Cortex of kidney (tissue), 1 donor: ENCODE measurements at places on chromosomes 1 and 21.

GRCh38 chr1:29878501-29878900, 642.2 kb downstream of the PTPRU start:
- no peak for DNase-seq

DNA sequence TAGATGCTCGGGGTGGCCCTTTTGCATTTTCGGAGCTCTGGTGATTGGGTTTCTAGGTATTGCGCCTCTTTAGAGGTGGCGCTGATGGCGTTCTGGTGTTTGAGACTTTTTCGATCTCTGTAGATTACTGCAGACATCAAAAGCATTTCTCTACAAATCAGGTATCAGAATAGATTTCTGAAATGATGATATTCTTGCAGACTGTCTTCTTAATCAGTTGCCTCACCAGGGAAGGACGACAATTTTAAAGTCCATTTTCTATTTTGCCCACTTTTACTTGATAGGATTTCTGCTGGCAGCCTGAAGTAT, 65.2 kb upstream of the VAMP3 start:
- DNase-seq: no peak

GRCh38 chr1:33088119-33088906, 7.4 kb downstream of the AZIN2 start:
- no peak for DNase-seq

DNA sequence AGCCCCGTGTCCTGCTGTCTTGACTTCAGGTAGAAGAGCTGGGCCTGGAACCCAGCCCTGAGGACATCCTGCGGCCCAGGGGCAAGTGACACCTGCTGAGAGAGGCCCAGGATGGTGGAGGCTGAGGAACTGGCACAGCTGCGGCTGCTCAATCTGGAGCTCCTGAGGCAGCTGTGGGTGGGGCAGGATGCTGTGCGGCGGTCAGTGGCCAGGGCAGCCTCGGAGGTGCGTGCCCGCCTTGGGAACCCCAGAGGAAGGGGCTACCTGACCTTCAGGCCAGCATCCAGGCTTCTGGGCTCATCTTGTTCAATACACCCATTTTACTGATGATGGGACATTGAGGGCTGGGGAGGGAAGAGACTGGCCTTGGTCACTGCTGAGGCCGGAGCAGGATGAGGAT, 2.3 kb downstream of the MIIP start:
- DNase-seq: no peak

- no peak for DNase-seq
These were observed 23.6 kb upstream of the EPS8L3 start for GRCh38 chr1:109787211-109787844.

DNA sequence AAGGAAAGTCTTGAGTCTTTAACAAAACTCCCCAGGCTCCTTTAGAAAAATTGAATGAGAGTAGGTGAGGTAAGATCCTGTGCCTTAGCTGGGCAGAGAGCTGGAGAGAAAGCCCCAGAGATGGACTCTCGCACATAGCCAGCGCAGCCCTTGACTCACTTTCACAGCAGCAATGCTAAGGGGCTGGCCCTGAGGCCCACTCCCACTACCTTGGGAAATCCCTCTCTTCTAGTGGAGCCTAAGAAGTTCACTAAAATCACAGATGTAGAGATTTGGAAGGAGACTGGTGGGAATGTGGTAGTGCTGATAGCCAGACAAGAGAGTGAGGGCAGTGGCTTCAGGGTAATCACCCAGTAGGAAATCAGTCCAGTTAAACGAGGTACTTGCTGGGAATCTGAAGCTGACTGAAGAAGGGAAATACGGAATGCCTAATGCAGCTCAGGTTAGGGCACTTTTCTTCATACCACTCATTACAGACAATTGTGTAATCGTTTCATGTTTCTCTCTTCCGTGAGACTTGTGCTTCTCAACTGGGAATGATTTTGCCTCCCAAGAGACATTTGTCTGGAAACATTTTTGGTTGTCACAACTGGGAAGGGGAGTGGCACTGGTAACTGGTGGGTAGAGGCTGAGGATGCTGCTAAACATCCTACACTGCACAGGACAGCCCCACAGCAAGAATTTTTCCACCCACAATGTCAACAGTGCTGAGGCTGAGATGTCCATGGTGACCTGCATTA, 42.4 kb upstream of the LRRC8C start:
- DNase-seq: no peak

GRCh38 chr1:239657291-239657690, 270.9 kb downstream of the CHRM3 start:
- no peak for DNase-seq

DNA sequence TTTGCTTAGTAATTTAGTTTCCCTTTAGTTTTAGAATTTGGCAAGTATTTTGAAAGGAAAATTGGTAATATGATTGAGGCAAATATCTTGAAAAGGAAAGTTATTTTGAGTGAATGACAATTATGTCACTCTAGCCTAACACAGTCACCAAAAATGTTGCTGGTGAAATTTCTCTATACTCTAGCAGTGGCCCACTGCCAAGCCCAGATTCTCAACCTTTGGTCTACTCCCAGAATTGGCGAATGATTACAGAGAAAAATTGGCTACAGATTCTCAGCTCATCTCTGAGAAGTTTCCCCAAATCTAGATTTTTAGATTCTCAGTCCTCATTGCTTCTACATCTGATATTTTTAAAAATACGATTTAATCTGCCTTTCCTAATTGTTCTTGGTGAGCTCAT, 84.9 kb downstream of the PIGK start:
- DNase-seq: no peak

- DNase-seq: no peak
These were observed 124.2 kb upstream of the L1TD1 start for GRCh38 chr1:62070384-62071011.

GRCh38 chr21:41364308-41364707, 2.5 kb downstream of the MX2 start:
- no peak for DNase-seq

DNA sequence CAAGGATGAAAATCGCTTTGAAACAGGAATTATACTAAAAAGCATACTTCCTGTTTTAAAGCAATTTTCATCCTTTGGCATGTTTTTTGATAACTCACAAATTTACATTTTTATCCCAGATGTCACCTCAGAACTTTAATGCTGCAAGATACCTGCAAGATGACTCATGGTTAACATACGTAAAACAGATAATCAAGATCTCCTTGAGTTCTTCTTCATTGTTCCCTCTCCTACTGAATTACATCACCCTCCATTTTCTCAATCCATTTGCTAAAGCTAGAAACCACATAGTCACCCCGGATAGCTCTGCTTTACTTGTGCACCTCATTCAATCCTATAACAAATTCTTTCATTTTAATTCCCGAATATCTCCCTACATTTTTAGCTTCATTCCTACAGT, 1114.2 kb downstream of the PLA2G4A start:
- DNase-seq: no peak

DNA sequence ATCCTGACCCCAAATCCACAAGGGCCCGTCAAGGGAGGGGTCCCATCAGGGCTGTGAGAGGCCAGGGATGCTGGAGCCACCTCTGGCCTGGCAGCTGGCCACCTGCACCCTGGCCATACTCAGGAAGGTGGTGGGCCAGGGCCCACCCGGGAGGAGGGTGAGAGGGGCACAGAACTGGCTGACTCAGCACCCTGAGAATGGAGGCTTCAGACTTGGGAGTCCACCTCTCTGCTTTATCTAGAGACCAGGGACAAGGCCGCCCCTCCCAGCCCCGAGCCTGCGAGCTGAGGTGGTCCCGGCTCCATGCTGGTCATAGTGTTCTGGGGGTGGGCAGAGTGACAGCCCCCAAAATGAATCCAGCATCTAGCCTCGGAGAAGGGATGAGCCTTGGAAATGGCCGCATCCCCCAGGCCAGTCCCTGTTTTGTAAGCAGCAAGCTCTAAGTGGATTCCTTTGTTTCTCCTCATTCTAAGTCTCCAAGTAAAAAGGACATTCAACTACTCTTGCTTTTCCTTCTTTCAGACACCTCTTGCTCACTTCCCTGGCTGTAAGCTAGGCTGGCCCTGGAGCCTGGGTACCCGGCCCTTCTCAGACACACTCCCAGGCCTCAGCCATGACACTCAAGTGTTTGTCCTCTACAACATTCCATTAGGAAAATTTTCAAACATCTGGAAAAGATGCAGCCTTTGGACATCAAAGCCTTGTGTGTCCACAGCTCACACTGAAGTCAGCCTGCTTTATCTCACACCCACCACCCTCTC, 12.3 kb downstream of the WNT3A start:
- DNase-seq: no peak

GRCh38 chr1:204545881-204546280, 29.7 kb downstream of the MDM4 start:
- DNase-seq: no peak

DNA sequence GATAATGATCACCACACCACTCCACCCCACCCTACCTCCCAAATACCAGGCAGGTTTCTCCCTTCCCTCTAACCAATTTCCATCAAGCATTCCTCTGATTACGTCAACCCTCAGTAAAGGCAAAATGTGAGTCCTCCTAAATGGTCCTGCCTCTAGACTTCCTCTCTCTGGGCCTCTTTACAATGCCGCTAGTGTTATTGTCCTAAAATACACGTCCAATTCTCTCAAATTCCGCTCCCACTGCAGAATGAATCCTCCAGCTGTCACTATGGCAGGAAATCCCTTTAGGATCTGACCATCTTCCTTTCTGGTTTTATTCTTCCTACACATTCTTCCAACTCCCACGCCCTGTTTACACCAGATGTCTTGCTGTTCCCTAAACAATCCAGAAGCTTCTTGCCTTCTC, 68.7 kb downstream of the DEGS1 start:
- no peak for DNase-seq

DNA sequence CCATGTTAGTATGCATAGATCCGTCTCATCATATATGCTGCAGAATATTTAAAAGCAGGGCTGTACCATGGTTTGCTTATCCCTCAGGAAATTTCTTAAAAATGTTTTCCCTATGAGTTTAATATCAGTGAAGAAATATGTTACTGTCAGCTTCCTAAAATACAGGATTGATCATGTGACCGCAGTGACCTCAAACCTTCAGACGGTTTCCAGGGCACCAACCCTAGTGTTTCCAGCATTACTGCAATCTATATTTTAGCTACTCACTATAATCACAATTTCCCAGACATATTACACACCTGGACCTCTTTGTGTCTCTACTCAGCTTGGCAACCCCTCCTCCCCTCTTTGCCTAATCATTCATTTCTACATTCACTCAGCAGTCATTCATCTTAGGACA, 7.7 kb upstream of the SDHB start:
- no peak for DNase-seq

DNA sequence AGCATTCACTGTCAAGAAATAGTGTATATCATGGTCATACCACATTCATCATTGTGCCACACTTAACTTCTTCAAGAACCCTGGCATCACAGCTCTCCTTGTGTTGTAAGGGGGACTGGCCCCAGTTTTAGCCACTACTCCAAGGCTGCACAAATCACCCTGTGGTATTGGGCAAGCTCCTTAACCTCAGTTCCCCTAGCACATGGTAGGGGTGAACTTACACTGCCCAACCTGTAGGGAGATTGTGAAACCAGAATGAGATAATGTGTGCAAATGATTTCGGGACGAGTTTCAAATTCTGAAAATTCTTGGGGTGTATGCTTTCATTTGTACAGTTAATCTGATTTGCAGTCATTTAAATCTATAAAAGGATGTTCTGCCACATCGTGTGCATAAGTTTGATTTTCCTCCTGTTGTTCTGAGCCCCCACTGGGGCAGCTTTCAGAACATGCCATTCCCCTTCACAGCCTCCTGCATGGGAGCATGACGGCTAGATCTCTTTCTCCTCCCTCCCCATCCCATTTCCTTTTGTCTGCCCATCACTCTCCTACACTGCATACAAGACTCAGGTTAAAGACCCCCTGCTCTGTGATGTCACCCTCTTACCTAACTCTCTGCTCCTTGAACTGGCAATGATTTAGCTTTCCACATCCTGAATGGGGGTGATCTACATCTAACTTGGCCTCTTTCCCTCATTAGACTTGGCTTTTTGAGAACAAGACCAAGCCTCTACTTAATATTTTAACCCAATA, 290.3 kb downstream of the CHRM3 start:
- DNase-seq: no peak

DNA sequence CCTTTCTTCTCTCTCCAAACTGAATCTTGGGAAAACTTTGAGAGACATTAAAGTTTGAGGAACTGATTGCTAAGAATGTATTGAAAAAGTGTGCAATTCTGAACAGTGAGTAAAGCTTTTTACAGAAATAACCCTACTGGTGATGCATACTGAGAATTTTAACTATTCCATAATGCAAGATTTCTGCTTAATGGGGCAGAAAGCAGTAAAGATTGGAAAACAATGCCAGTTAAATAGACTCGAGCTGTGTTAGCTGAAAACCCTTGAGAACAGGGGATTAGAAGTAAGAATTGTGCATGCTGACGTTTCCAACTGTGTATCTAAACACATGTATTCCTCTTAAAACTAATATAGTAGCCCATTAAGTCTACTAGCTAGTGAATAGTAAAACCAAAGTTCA, 1500.2 kb upstream of the PRMT6 start:
- no peak for DNase-seq

DNA sequence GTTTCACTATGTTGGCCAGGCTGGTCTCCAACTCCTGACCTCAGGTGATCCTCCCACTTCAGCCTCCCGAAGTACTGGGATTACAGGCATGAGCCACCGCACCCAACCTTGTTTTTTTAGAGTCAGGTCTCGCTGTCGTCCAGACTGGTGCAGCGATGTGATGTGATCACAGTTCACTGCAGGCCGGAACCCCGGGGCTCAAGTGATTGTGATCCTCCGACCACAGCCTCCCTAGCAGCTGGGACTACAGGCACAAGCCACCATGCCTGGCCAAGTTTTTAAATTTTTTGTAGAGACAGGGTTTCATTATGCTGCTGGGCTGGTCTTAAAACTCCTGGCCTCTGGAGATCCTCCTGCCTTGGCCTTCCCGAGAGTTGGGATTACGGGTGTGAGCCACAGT, 46.1 kb upstream of the LIN9 start:
- no peak for DNase-seq

GRCh38 chr1:38242506-38242905, 195.9 kb upstream of the POU3F1 start:
- no peak for DNase-seq

DNA sequence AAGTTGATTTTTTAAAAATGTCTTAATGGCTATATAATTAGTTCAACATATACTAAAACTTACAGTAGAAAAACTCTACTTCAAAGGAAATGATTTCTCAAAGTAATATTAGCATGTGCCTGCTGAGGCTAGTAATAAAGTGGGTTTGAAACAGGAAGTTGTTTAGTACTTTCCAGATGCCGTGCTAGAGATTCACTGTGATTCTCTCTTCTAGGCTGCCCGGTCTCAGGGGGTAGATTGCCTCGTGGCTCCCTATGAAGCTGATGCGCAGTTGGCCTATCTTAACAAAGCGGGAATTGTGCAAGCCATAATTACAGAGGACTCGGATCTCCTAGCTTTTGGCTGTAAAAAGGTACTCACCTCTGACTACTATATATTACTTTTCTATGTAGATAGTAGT, 9.1 kb downstream of the EXO1 start:
- DNase-seq: no peak

GRCh38 chr1:198903621-198904020, 264.8 kb downstream of the PTPRC start:
- no peak for DNase-seq

GRCh38 chr1:113269168-113269963, 120.9 kb upstream of the MAGI3 start:
- no peak for DNase-seq

GRCh38 chr1:1892079-1892762, 1.3 kb upstream of the GNB1 start:
- DNase-seq: no peak
